ENCODE measurements at places on chromosomes 13 and 19. TPM values are rescaled to one million over a fixed set of nuclear protein-coding genes. Genes with fewer than 3 reads are reported as not detected.
A peak's percentile ranks its signal among the peaks of the same experiment; 100 is the strongest.

DNA sequence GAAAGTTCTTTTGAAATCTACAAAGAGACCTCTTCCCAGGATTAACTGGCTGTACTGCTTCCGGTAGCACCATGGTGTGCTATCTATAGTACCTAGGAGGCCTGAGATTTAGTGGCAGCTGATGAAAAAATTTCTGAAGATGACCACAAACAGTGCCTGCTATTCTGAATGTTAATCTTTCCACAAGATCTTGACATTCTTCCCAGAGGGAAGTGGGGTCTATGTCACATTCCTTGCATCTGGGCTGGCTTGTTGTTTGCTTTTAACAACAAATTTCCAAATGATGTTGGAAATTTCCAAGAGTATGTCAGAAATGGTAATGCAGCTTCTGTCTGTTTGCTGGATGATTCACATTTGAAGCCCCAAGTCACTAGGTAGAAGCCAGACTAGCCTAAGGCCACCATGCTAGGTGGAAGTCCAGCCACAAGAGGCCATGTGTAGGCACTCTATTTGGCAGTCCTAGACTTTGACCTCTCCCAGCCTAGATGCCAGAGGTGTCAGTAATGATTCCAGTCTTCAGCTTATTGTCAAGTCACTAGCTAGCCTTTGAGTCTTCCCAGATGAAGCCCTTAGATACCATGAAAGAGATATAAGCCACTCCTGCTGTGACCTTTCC lies 22.1 kb downstream of the SPART start:
- no peak overlapping the region for H3K4me3 ChIP-seq
- H3K27ac ChIP-seq = no peak overlapping the region
- H3K36me3 ChIP-seq = peaks cover 8% of the 10 kb centered on the region
- DNase-seq = no peak
- H3K4me1 ChIP-seq = no peaks in the 10 kb centered on the region

GRCh38 chr13:23748109-23748990 lies 140.8 kb downstream of the MIPEP start:
- no peak overlapping the region for H3K27ac ChIP-seq
- no peaks in the 10 kb centered on the region for H3K27me3 ChIP-seq
- H3K4me3 ChIP-seq = no peak overlapping the region
- DNase-seq = no peak
- H3K4me1 ChIP-seq = no peaks in the 10 kb centered on the region

- H3K27ac ChIP-seq = no peak overlapping the region
- H3K27me3 ChIP-seq = peaks cover 9% of the 10 kb centered on the region
- no peak for DNase-seq
- H3K4me3 ChIP-seq = peak overlapping the region; percentile 84
- H3K36me3 ChIP-seq = no peaks in the 10 kb centered on the region
These were observed 853 bp upstream of the CACNA1A start for GRCh38 chr19:13507053-13507611.

- no peaks in the 10 kb centered on the region for H3K36me3 ChIP-seq
- H3K27me3 ChIP-seq = no peaks in the 10 kb centered on the region
- H3K4me1 ChIP-seq = no peaks in the 10 kb centered on the region
- DNase-seq = no peak
These were observed 107.2 kb downstream of the FNDC3A start for GRCh38 chr13:49082653-49083536.

SIGLECL1 gene
- total RNA-seq = not detected

- peaks cover 20% of the 10 kb centered on the region for H3K27me3 ChIP-seq
- no peak overlapping the region for H3K27ac ChIP-seq
- no peak overlapping the region for H3K4me3 ChIP-seq
- no peaks in the 10 kb centered on the region for H3K4me1 ChIP-seq
- no peak for DNase-seq
These were observed 25.4 kb downstream of the TUBA3C start for GRCh38 chr13:19156013-19156825.

ZNF556 gene
- total RNA-seq = not detected

DNA sequence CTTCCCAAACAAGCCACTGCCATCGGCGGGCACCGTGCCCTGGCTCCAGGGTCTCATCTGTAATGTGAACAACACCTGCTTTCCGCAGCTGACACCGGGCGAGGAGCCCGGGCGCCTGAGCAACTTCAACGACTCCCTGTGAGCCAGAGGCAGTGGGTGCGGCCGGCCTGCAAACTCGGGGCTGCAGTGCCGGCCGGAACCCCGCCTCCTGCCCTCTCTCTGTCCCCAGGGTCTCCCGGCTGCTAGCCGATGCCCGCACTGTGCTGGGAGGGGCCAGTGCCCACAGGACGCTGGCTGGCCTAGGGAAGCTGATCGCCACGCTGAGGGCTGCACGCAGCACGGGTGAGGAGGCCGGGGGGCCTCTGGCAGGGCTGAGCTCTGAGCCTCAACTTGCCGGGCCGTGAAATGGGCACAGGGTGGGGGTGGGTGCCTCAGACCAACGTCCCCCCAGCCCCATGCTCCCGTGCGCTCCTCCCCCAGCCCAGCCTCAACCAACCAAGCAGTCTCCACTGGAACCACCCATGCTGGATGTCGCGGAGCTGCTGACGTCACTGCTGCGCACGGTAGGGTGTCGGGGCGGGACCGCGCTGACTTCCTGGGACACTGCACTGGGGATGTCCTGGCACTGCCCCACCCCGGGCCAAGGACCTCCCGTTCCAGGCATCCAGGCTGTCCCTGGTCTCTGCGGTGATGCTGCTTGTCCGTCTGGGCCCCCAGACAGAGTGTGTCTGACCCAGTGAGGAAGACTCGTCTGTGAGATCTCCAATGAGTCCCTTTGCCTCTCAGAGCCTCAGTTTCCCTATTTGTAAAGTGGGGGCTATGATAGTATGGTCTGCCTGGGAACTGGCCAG lies 2.2 kb downstream of the ABCA7 start:
- H3K27ac ChIP-seq = no peak overlapping the region
- H3K4me1 ChIP-seq = peaks cover 3% of the 10 kb centered on the region

EHD2 gene
- 7.6 TPM for total RNA-seq

- peak overlapping the region; percentile 99 for H3K27ac ChIP-seq
- DNase-seq = no peak
- H3K36me3 ChIP-seq = peaks cover 10% of the 10 kb centered on the region
- peaks cover 24% of the 10 kb centered on the region for H3K4me1 ChIP-seq
These were observed 2.4 kb downstream of the ELAVL3 start for GRCh38 chr19:11478167-11479089.

SPRED3 gene
- total RNA-seq = 8.7 TPM

DHDH gene
- total RNA-seq = not detected

DNA sequence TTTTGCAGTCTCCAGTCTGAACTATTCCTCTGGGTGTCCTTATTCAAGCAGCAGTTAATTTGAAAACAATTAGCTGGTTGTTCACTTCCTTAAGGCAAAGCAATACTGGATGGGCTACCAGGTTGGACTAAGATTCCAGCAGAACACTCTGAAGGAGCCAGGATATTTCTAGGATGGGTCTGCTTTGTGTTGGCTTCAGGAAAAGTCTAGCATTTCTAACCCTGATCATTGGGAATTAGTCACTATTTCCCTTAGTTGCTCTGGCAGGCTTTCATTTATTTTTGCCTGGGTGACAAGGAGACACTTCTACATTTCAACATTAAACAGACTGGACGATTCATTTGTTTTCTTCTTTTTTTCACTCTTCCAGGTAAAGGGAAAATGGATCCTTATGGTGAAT lies 228.4 kb downstream of the ENOX1 start:
- peaks cover 28% of the 10 kb centered on the region for H3K4me1 ChIP-seq
- no peak for DNase-seq
- no peak overlapping the region for H3K4me3 ChIP-seq
- H3K27me3 ChIP-seq = peaks cover 5% of the 10 kb centered on the region
- no peaks in the 10 kb centered on the region for H3K36me3 ChIP-seq

MYO1F gene
- 0.10 TPM for total RNA-seq

GRCh38 chr13:31862828-31863227 lies 123.5 kb downstream of the RXFP2 start:
- no peak for DNase-seq
- H3K27ac ChIP-seq = no peak overlapping the region
- H3K4me3 ChIP-seq = no peak overlapping the region
- peaks cover 4% of the 10 kb centered on the region for H3K27me3 ChIP-seq
- peaks cover 6% of the 10 kb centered on the region for H3K36me3 ChIP-seq

- no peak overlapping the region for H3K27ac ChIP-seq
- DNase-seq = no peak
- H3K4me1 ChIP-seq = peaks cover 6% of the 10 kb centered on the region
These were observed 2.9 kb downstream of the ZNF816 start for GRCh38 chr19:52959613-52960295.

DNA sequence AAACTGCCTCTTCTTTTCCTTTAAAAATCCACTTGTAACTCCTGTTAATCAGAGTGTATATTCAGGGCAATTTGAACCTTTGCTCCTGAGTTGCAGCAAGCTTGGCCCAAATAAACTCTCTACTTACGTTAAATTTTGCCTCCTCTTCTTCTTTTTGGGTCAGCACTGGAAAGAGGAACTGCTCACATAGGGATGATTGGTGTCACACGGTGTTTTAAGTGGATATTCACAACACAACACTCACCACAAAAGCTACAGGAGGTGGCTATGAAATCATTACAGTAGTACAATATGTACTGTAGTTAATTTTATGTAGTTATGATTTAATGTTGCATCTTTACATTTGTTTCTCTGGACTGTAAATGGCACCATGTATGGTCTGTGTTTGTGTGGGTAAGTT lies 96.8 kb upstream of the DOCK9 start:
- no peaks in the 10 kb centered on the region for H3K36me3 ChIP-seq
- H3K4me1 ChIP-seq = no peaks in the 10 kb centered on the region
- H3K4me3 ChIP-seq = no peak overlapping the region
- H3K27me3 ChIP-seq = no peaks in the 10 kb centered on the region

DNA sequence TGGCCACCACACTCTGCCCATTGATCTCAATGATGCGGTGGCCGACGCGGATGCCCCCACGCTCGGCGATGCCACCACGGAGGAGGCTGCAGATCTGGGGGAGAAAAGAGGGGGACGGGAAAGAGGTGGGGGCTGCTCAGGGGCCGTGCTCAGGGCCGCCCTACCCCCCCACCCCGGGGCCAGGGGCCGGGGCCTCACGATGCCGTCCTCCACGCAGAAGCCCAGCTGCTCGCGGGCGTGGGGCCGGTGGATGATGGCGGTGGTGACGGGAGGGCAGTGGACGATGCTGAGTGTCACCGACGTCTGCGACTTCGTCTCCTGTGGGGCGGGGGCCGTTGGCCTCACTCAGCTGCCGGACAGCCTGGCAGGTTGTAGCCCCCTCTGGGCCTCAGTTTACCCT lies 10.3 kb downstream of the APBA3 start:
- H3K27ac ChIP-seq = no peak overlapping the region
- H3K4me1 ChIP-seq = no peaks in the 10 kb centered on the region
- no peak overlapping the region for H3K4me3 ChIP-seq

GRCh38 chr13:110283736-110284517 lies 23.0 kb downstream of the COL4A1 start:
- H3K27me3 ChIP-seq = peaks cover 5% of the 10 kb centered on the region
- no peaks in the 10 kb centered on the region for H3K4me1 ChIP-seq
- no peak overlapping the region for H3K27ac ChIP-seq

GRCh38 chr19:38250821-38251563 lies 5.2 kb downstream of the PPP1R14A start:
- peak; percentile 88 for DNase-seq
- peaks cover 31% of the 10 kb centered on the region for H3K4me1 ChIP-seq
- peak overlapping the region; percentile 87 for H3K4me3 ChIP-seq

VSTM2B gene
- total RNA-seq = 16.6 TPM

DNA sequence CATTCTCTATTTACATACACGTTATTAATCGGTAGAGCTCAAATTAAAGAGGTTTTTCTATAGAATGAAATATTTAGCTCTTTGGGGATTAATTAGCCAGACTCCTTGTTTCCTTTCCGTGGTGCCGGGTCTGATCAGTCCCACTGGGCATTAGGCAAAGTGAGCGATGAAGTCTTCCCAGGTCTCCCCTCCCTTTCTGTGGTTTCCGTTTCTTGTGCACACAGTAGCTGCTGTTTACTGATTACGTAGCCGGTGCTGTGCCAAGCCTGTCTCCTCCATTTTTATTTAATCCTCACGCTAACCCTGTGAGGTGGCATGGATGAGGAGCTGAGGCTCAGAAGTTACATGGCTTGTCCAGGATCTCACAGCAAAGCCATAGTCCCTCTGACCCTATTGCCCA lies 9.0 kb downstream of the SLC25A15 start:
- no peak for DNase-seq
- H3K27me3 ChIP-seq = no peaks in the 10 kb centered on the region
- no peak overlapping the region for H3K4me3 ChIP-seq
- no peaks in the 10 kb centered on the region for H3K36me3 ChIP-seq

DNA sequence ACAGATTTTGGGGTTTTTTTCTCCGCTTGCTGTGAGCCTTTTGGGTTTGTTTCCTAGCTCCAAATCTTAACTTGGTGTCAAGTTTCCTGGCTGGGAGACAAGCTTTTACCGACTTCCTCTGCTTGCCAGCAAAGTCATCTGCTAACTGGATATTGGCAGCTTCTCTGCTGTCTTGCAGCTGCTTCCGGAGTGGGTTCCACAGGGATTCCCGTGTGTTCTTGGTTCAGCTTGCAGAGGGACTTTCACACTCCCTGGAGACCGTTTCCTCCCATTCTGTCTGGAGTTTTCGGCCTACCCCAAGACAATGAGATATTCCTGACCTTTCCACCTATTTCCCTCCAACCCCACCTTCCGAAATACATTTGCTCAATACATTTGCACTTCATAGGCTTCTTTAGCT lies 2.2 kb upstream of the COLGALT1 start:
- H3K36me3 ChIP-seq = no peaks in the 10 kb centered on the region
- H3K4me1 ChIP-seq = no peaks in the 10 kb centered on the region
- H3K4me3 ChIP-seq = peak overlapping the region; percentile 6
- DNase-seq = no peak
- H3K27me3 ChIP-seq = peaks cover 4% of the 10 kb centered on the region
- H3K27ac ChIP-seq = peak overlapping the region; percentile 56

ATP7B gene
- 17.4 TPM for total RNA-seq

- H3K4me1 ChIP-seq = no peaks in the 10 kb centered on the region
- no peak overlapping the region for H3K4me3 ChIP-seq
- no peak for DNase-seq
- no peaks in the 10 kb centered on the region for H3K36me3 ChIP-seq
- H3K27ac ChIP-seq = no peak overlapping the region
These were observed 89.7 kb upstream of the TRPC4 start for GRCh38 chr13:37959284-37959683.

FLT3 gene
- not detected for total RNA-seq

GRCh38 chr13:110403315-110403714 lies 96.2 kb downstream of the COL4A2 start:
- H3K27me3 ChIP-seq = peaks cover 6% of the 10 kb centered on the region
- H3K36me3 ChIP-seq = no peaks in the 10 kb centered on the region
- no peak overlapping the region for H3K27ac ChIP-seq

GRCh38 chr19:35885225-35885738 lies 15.1 kb downstream of the NFKBID start:
- H3K27me3 ChIP-seq = peaks cover 5% of the 10 kb centered on the region
- H3K36me3 ChIP-seq = peaks cover 16% of the 10 kb centered on the region
- no peak for DNase-seq
- no peak overlapping the region for H3K27ac ChIP-seq
- no peak overlapping the region for H3K4me3 ChIP-seq
- peaks cover 19% of the 10 kb centered on the region for H3K4me1 ChIP-seq

ZNF71 gene
- 48.2 TPM for total RNA-seq

- H3K27ac ChIP-seq = peak overlapping the region; percentile 44
- H3K4me3 ChIP-seq = no peak overlapping the region
- peaks cover 6% of the 10 kb centered on the region for H3K36me3 ChIP-seq
These were observed 15.9 kb upstream of the C13orf46 start for GRCh38 chr13:113989585-113990300.

LACC1 gene
- 1.7 TPM for total RNA-seq

ZNF560 gene
- total RNA-seq = not detected

GRCh38 chr13:23039266-23039935 lies 141.4 kb upstream of the SGCG start:
- no peak overlapping the region for H3K27ac ChIP-seq
- H3K4me1 ChIP-seq = no peaks in the 10 kb centered on the region
- no peaks in the 10 kb centered on the region for H3K27me3 ChIP-seq
- no peak for DNase-seq
- no peak overlapping the region for H3K4me3 ChIP-seq

GRCh38 chr13:106034201-106034600 lies 501.3 kb downstream of the EFNB2 start:
- no peak for DNase-seq
- H3K4me1 ChIP-seq = peaks cover 32% of the 10 kb centered on the region
